Common myeloid progenitor, CD34-positive (primary cell): ENCODE measurements at places on chromosomes 1 and 21.
A peak's percentile ranks its signal among the peaks of the same experiment; 100 is the strongest.

GRCh38 chr1:161313554-161314200, 504 bp upstream of the SDHC start:
- DNase-seq, result no peak

- no peak for DNase-seq
Observed at GRCh38 chr1:217717959-217718358, 86.8 kb downstream of the SPATA17 start.

DNA sequence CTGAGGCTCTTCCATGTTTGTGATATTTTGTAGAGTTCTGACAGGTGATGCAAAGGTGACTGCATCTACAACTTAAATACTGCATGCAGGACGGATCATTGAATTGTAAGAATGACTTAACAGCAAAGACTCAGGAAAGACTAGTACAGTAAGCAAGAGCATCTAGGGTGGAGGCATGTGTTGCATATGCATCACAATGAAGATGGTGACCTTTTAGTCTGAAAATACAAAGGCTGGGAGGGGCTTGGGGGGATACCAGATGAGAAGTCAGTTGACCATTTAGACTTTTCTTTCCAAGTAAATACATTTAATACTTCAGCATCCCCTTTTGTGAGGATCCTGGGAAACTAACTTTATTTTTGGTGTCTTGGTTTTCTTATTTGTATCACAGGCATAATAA, 145.5 kb downstream of the NUF2 start:
- no peak for DNase-seq

GRCh38 chr21:25691976-25692375, 42.7 kb downstream of the ATP5PF start:
- DNase-seq, result no peak

GRCh38 chr1:229328598-229329362, 14.1 kb downstream of the CCSAP start:
- no peak for DNase-seq

DNA sequence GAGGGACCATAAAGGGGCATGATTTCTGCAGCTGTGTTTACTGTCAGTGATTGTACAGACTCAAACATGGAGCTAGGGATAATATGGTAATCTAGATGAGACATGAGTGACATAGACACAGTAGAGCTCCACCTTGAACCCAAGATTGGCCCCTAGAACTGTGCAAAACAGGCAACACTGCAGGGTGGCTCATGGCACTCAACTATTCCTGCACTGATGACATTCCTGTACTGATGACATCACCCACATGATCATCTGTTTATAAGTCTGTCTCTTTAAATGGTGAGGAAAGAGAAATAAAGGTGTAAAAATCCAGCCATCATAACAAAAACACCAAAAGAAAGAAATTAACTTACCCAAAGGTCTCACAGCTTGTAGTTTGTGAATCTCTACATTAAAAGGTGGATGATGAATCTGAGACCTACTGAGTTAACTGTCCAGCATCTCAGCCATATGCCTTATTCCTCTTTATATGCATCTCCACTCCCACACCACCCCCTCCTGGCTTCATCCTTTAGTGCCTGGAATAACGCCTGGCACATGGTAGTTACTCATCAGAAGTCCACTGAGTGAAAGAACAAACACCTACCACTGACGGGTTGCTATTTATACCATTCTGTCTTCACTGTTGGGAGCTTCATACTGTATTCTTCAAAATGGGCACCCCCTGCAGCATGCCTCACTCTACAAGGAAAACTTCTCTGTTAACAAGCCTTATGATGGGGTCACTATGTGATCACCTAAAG, at the start of gene LRRC53:
Gene LRRC53, minus strand, starts transcription at position 442 of the 746 bp plus-strand sequence. CDS start 29,262 bp downstream, outside the sequence.
- no peak for DNase-seq

DNA sequence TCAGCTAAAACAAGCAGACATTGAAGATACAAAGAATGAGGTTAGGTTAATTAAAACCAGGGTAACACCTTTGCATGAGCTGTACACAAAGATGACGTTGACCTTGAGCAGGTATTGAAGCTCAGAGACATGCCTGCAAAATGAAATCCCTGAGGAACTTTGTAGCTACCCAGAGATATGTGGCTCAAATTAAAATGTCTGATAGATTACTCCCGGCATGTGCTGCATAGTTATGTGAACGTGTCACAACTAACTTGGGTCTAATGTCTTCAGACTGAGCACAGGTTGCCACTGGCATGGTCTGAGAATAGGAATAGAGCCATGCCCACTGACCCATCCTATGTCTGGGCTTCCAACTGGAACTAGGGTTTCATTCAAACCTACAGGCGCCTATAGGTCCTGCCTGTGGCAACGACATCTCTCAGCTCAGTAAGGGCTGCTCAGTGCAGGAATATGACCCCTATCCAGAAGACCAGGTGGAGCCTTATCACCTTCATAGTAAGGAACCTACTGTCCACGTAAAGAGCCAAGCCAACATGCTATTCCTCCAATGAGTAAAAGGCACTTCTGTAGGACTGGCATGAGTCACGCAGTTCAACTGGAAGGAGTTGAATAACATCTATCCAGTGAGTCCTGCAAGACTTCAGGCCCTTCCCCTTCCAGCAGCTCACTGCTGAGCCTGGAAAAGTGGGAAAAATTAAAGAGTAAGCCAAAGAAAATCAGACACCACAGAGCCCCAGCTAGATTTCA, 60.7 kb downstream of the PRKAB2 start:
- no peak for DNase-seq

DNA sequence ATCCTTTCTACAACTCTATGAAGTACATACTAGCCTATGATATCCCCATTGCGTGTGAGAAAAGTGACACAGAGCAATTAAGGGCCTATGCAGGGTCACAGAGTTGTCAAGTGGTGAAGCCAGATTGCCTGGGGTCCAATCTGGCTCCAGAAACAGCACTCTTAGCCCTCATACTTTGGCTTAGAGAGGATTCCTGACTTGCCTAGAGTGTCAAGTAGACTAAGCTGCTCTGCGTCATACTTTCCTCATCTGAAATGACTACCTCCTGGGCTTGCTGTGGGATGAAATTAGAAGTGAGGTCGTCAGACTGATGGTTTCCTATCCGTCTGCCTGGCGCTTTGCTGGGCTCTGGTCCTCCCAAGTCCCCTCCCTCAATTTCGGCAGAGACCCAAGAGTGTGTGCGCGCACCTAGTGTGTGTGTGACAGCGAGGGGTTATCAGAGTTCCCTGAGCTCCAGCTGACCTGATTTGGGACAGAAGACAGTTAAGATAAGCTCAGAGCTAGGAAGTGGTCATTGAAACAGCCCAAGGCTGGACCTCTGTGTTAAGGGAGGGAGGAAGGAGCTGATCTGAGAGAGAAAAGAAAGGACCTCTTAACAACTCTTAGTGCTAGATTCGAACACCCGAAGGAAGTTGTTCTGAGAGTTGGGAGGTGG, 5.4 kb upstream of the NUAK2 start:
- no peak for DNase-seq

DNA sequence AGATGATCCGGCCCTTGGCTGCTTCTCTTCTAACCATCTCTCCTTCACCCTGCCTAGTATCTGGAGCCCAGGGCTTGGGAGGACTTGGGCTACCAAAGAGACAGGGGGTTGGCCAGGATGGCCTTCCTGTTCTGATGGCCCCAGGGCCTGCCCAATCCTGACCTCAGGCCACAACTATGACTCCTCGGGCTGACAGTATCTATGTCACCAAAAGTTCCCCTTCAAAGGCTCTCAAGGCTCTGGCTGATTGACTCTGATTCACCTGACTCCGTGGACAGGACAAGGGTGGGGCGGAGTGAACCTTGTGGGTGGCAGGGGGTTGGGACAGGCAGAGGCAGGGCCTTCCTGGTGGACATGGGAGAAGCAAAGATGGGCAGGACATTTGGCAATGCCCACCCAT, 12.7 kb downstream of the MEF2D start:
- DNase-seq, result no peak

- no peak for DNase-seq
Observed at GRCh38 chr1:228289239-228289849, 81.5 kb downstream of the OBSCN start.

GRCh38 chr1:192951691-192952460, 107.3 kb downstream of the UCHL5 start:
- DNase-seq, result peak; percentile 61

DNA sequence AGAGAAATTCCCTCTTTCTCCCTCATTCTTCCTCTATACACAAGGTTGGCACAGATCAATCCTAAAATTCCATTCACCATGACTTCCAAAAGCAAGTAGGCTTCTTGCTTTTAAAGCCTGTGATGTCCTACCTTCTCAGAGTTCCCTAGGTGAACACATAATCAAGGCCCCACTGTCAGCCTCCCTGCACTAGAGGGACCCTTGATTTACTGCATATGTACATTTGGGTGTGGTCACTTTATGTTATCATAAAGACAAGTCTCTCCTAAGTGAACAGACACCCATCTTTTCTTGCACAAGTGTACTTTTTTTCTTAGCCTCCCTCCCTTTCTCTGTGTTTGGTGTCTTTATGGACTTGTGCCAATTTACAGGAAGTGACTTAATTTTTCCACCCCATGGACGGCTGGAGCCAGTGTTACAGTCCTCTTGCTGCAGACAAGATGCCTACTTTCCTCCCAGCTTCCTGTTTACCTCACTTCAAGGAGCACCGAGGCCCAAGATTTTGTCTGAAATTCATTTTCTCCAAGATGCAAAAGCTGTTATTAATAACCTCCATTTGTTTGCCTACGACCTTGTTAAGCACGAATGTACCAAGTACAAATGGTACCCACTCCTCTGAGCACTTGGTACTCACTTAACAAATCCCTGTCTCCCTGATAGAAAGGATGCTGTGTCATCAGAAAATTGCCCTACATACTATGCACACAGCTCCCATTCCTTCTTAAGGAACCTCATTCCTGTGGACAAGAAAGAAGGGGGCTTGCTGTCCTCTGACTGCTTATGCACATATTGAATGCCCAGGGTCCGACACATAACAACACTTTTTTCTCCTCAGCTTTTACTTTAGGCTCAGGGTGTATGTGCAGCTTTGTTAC, 82.8 kb upstream of the SLC44A3 start:
- DNase-seq, result peak; percentile 42

DNA sequence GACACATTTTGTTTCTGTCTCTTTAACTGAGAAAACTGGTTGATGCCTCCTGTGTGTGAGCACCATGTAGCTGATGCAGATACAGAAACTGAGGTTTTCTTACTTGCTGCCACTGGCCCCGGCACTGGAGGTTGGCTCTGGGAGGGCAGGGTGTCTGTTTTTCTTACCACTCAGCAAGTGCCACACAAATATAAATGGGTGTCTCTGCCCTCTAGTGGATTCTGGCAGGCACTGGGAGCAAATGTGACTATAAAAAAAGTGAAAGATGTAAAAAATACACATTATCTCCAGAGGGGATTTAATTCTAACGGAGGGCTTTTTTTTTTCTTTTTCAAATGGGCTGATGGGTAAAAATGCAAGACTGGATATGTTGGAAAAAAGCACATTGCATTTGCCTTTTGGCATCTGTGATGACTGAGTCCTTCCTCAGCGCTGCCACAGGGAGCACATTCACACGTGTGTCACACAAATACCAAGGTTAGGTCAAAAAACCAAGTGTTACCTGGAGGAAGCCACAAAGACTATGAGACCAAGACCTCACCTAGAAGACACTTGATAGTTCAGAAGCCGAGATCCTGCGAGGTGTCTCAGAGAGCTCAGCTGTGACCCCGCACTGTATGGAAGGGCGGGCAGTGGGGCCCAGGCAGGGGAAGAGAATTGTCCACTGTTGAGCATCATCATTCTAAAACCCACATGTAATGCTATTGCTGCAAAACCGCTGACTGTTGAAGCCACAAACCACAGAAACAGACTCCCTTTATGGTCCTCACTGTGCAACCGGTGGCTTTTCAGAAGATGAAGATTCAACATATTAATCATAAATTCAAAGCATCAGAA, 18.9 kb downstream of the PGBD2 start:
- DNase-seq, result peak; percentile 91

DNA sequence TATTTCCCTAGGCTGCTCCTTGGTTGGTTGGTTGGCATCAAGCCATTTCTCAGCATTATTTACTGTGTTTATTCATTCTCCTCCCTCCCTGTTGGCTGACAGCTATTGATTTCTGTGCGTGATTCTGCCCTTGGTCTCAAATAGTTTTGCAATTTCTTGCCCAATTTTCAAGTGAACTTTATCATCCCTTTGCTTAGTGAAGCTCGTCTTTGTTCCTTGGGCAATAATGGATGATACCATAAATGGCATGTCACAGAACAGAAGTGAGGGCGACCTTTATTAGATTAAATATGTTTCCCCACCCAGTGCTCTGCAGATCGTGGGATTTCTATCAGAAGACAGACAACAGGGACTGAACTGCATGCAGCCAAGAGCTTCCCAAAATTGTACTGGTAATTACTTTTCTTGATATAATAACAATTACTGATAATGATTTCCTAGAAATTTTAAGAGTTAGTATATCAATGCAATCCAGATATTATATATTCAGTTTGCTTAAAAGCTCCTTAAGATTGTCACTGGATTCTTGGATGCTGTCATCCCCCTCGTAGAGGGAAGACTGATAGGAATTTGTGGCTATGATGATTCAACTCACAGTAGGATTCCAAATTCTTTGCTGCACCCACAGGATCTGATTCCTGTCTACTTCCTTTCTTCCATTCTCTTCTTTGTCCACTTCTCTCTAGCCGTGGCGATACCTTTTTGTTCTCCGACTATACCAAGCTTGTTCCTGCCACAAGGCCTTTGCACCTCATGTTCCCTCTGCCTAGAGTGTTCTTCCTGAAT, 122.1 kb upstream of the KAZN start:
- no peak for DNase-seq

DNA sequence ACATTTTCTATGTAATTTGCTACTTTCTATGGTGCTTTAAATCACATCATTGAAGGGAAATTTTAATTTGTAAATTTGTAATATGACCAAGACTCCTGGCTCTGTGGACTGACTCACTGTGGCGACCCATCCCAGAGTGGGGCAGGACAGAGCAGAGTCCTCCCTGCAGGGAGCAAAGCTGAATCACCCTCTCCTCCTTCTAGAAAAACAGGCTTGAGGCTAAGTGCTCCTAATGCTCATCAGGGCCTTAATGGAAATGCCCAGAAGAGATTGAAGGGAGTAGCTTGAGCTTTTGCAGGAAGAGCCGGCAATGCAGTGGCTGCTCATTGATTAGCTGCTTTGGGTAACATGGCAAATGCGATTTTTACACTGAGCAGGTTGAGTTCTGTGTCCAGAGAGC, 16.8 kb downstream of the S100A10 start:
- no peak for DNase-seq

DNA sequence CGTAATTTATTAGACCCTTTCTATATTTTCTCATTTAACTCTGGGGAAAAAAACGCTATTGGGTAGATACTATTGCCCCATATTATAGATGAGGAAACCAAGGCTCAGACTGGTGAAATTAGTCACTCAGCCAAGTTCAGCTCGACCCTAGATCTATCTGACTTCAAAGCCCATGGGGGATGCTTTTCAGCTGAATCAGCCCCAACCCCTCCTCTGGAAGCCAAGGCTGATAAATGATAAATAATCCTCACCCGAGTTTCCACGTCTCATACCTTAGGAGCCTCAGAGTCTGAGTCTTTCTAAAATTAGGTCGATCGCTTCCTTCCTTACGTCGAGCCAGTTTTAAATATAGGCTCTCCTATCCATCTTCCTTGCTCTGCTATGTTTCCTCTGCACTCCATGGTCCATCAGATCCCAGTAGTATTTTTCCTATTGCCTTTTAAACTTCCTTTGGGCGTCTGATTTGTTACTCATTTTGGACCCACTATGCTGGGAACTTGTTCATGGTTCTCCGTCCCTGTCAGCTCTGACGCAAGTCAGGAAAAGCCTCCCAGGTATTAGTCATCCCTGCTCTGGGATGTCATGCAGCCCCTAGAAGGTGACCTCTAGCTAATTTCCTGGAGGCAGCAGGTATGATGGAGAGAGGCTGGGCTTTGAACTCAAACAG, 122.8 kb downstream of the PLPP3 start:
- no peak for DNase-seq

GRCh38 chr1:119004129-119004527, 16.0 kb upstream of the TBX15 start:
- no peak for DNase-seq
